Activated CD8-positive, alpha-beta memory T cell treated with anti-CD3 and anti-CD28 coated beads for 48 hours (primary cell): ENCODE measurements at places on chromosomes 7 and 10.

GRCh38 chr10:127523476-127523875 is 25.6 kb upstream of the NPS start:
- DNase-seq: no peak

GRCh38 chr7:139940866-139941265 is 111.8 kb downstream of the TBXAS1 start:
- no peak for DNase-seq

DNA sequence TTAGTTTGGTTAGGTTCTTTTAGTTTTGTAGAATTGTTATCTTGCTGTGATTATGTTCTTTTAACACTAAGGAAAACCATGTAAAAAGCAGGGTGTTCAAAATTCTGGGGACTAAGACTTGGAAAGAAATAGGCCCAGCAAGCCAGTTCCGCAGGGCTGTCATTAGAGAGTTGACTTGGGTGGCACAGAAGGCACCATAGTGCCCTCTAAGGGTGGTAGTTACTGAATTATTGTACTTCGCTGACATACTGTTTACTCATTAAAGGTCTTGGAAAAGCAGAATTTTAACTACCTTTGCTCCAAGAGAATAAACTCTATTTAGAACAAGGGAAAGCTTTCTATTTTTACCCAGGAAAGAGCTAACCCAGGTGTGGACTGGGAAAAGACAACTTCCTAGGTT is 86.5 kb downstream of the OTUD1 start:
- no peak for DNase-seq

GRCh38 chr10:865924-866576 is 65.5 kb downstream of the LARP4B start:
- DNase-seq: no peak

DNA sequence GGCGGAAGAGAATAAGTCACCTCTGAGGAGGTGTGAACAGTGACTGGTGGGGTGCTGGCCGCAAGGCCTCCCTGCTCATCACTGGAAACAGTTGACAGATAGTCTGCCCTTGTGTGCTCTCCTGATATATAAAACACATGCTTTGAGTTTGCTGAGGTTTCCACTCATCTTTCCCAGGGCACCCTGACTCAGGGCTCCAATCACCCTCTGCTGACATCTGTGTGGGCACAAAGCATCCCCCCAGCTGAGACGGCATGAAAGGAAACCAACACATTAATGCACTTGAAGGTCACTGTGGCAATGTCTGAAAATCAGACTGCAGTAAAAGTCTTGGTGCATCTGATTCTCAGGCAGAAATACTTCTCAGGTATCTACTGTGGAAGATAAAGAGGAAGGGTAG is 49.8 kb downstream of the EPDR1 start:
- DNase-seq: no peak

DNA sequence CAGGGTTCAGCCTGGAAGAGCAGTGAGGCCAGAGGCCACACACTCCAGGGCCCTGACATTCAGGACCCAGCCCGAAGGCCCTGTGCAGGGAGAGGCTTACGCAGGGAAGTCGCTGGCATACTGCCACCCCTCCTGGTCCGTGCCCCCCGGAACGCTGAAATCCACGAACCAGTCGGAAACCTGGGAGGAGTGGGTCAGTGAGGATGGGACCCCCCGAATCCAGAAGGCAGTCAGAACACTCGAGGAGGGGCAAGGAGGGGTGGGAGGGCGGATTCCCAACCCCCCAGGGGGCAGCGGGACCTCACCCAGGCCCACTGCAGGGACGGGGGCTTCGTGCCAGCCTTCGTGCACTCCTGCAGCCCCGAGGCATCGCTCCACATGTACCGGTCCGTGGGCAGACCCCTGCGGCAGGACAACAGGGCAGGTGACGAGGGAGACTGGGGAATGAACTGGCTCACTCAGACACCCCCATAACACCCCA is 13.5 kb downstream of the BHLHA15 start:
- DNase-seq: no peak

DNA sequence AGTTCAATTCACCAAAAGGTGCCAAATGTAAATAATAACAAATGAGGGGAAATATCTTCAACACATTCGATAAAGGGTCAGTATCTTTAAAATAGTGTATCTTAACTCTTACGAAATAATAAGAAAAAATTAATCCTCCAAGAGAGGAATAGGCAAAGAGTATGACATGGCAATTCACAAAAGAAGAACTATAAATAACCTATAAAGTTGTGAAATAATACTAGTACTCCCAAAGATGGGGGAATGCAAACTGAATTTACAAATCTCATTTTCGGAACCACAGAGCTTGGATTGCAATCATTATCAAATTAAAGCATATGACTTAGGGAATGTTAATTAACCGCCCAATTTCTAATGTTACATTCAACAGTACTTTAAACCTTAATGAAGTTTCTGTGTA is 78.2 kb upstream of the TARP start:
- no peak for DNase-seq

GRCh38 chr7:2497500-2498336 is 21.5 kb upstream of the GRIFIN start:
- DNase-seq: no peak

DNA sequence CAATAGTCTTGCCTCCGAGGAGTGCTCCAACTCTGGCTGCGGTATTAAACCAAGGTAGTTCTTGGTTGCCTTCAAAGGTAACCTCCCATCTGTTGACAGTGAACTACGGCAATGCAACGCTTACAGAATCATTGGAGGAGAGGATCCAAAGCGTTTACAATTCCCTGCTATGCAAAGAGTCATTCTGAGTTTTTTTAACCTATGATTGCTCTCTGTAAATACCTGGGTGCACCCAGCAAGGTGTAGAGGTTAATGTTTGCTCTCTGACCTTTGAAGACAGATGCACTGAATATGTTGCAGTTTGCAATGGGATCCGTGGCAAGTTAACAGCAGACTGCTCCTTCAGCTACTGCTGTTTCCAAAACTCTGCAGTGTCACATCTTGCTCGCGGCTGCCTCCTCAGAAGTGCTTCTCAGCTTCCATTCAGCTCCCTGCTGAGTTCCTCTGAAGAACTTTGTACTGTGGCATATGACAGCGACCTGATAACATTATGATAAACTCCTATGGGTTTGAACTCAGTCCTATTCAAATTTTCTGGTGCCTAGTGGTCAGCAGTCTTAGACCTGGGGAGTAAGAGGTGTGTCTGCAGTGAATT is 29.0 kb downstream of the KIAA1217 start:
- DNase-seq: no peak

DNA sequence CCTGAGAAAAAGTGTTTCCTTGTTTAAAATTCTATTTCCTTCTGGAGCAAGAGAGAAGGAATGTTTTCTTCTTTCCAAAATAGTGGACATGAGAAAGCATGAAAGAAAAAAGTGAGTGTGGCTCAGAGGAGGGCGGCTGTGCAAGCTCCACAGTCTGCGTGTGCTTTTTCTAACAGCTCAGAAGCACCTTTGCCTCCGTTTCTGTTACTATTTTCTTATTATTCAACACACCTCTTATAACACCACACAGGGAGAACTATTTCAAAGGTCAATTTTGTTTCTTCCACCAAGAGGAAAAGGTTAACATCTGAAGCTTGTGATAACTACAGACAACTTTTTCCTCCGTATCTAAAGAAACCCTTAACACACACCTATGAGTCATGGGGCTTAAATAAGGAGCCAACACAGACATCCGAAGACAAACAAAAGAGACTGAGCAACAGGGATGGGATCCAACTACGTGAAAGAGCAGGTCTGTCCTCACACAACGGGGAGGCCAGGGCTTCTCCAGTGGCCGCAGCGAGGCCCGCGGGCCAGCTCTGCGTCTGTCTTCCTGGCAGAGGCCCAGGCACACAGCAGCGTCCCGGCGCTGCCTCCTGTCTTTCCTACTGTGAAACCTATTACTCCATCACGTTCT is 36.2 kb upstream of the NCAPG2 start:
- DNase-seq: no peak

- no peak for DNase-seq
These were observed 45.5 kb upstream of the TMEM140 start for GRCh38 chr7:135102372-135102771.

GRCh38 chr7:101519324-101520023 is 109.6 kb downstream of the MYL10 start:
- DNase-seq: no peak

- DNase-seq: no peak
These were observed 120.5 kb downstream of the FANK1 start for GRCh38 chr10:126016882-126017281.

GRCh38 chr7:4302203-4302905 is 379.7 kb upstream of the FOXK1 start:
- DNase-seq: no peak

DNA sequence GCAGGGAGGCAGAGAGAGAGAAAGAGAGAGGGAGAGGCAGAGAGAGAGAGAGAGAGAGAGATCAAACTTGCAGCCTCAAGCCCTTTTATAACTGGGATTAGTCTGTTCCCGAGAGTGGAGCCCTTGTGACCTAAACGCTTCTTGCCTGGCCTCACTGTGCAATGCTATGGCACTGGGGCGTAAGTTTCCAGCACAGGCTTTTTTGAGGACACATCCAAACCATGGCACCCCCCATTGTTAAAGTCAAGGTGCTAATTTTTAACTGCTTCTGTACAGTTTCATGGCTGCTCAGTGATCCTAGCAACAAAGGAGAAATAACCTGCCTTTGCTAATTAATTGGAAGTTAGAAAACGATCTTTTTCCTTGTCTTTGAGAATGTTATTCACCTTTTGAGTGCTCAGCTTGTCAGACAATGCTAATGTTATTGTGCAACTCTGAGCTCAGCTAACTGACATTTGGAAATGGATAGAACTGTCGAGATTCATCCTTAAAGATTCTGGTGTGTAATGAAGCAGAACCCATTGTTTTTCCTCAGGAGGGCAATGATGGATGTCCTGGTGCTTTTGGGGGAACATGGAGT is 268.4 kb downstream of the GLRX3 start:
- DNase-seq: no peak

DNA sequence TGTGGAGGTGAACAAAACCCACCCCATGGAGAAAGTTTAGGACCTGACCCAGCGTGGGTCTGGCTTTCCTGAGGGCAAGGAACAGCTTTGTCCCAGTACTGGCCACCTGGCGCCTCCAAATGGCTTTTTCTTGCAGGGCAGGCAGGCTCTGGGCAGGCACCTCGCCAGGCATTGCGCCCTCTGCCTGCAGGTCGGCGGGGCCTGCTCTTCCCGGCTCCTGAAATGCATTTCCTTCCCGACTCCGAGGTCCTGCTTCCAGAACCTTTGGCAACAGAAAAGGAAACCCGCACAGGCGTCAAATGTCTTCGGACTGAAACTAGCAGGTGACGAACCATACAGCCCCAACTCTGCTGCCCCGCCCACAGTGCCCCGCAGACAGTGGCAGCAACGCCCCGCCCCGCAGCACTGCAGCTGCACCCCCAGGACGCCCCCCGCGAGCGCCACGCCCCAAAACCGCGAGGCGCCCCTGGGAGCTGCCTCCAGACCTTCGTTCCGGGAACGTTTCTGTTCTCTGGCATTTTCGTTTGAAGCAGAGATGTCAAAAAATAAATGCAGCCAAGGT is 65.5 kb downstream of the C10orf143 start:
- no peak for DNase-seq

GRCh38 chr10:35004651-35005050 is 85.5 kb downstream of the CUL2 start:
- no peak for DNase-seq

DNA sequence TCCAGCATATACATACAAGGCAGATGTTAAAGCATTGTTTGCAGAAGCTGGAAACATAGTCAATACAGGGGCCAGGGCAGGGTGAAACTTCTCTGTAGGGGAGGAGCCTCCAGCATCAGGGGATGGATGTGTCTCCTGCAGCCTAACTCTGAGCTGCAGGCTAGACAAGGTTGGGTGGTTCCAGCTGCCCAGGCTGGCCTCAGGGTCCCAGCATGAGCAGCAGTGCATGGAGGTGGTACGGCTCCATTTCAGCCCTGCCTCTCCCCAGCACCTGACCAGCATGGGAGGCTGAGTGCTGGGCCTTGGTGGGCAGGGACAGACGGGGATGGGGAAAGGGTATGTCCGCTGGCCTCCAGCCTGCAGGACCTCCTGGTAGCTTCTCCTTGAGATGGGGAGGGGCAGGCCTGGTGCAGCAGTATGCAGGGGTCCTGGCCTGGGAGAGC is 7.4 kb upstream of the TBRG4 start:
- DNase-seq: no peak

DNA sequence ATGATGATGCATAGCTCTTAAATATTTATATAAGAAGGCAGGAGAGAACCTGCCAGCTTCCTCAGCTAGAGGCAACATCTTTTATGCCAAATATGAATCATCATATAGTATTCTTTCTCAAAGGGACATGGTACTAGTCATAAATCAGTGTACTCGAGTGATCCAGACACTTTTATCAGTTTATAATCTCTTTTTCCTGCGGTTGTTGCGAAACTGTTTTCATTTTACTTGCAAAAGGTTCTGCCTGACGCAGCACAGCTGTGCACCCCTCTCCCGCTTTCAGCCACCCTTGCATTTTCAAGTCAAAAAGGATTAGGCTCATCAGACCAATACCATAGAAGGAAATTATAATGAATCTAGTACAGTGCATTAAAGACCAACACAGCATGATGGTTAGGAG is 332.3 kb upstream of the PRKCQ start:
- DNase-seq: no peak

DNA sequence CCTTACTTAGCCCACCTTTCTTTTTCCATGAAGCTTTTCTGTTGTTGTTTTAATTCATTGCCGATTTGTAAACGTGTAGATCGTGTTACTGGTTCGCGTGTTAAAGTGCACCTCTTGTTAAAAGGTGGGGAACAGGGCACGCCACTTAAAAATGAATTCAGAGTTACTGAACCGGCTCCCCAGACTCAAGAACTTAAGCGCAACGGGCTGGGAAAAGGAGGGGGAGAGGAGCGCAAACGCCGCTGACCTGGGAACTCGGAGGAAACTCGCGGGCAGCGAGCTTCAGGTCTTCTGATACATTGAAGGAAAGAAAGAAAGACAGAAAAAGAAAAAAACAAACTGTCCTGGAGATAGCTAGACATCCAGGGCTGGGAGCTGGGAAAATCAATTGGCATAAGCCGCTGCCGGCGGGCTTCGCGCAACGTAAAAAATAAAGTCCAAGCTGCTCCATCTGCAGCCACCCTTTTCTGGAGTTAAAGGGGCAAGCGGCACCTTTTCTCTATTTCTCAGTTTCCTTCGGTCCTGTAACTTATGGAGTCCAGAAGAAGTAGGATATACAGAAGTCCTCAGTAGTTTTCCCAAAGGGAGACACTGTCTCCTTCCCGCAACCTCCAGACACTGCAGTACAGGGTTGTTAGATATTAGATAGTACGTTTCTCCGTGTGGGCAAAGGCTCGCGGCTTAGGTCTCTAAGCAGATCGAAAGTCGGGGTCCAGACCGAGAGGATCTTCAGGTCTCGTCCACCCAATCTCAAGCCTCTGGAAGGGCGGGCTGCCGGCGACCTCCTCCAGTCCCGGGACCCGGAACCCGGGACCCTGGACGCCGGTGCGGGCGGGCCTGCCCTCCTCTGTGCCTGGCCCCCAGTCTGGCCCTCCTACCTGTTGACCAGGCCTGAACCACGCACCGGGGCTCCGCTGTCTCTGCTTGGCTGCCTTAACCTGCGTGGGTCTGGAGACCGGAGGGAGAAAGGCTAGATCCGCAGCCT is 1.8 kb upstream of the DLX6 start:
- DNase-seq: no peak
